ENCODE measurements at places on chromosomes 12 and 14. TPM values are rescaled to one million over a fixed set of nuclear protein-coding genes. Genes with fewer than 3 reads are reported as not detected.

DNA sequence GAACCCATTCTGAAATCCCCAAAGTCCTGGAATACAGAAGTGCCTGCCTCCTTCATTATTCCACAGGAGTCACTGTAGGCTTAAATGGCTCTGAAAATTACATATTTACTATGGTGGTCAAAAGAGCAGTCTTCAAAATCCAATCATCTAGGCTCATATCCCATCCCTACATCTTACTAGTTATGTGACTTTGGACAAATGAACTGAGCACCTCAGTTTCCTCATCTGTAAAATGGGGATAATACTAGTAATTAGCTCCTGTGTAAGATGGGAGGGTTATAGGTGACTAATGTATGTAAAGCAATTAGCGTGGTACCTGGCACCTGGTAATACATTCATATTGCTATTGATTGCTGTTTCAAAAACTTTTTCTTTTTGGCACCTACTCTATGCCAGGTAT, 243.6 kb downstream of the CHST11 start:
- H3K27ac ChIP-seq: no peak overlapping the region
- no peak for DNase-seq
- no peaks in the 10 kb centered on the region for H3K27me3 ChIP-seq
- no peak overlapping the region for H3K4me3 ChIP-seq
- H3K36me3 ChIP-seq: no peaks in the 10 kb centered on the region
- peaks cover 10% of the 10 kb centered on the region for H3K4me1 ChIP-seq

GRCh38 chr12:131513606-131514005, 197.3 kb upstream of the SFSWAP start:
- H3K27ac ChIP-seq: no peak overlapping the region
- no peak overlapping the region for H3K4me3 ChIP-seq
- H3K4me1 ChIP-seq: no peaks in the 10 kb centered on the region
- no peak for DNase-seq
- no peaks in the 10 kb centered on the region for H3K36me3 ChIP-seq

DNA sequence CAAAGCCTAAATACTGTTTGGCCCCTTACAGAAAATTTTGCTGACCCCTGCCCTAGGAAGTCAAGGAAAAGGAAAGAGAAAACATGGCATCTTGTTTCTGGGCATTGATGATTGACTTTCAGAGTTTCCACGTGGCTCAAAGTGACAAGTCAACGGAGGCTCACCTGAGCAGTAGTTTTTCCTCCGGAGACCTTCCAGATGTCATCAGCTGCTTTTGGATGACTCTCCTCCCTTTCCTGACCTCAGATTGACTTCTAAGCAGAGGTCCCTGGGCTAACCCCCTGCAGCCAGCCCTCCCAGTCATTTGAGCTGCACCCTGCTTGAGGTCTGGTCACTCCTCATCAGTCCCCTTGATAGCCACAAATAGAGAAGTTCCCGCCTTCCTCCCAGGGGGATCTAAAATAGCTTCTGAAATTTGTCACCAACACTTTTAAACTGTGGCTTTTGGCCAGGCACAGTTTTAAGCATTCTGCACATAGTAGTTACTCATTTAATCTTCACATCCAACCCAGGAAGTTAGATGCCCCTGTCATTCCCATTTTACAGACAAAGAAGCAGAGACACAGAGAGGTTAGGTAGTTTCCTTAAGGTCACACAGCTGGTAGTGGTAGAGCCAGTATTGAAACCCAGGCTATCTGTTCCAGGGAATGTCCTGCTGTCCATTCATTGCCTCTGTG, 143.4 kb downstream of the CHST11 start:
- H3K4me3 ChIP-seq: no peak overlapping the region
- no peak for DNase-seq
- peaks cover 36% of the 10 kb centered on the region for H3K4me1 ChIP-seq
- no peak overlapping the region for H3K27ac ChIP-seq
- H3K36me3 ChIP-seq: no peaks in the 10 kb centered on the region
- no peaks in the 10 kb centered on the region for H3K27me3 ChIP-seq

DNA sequence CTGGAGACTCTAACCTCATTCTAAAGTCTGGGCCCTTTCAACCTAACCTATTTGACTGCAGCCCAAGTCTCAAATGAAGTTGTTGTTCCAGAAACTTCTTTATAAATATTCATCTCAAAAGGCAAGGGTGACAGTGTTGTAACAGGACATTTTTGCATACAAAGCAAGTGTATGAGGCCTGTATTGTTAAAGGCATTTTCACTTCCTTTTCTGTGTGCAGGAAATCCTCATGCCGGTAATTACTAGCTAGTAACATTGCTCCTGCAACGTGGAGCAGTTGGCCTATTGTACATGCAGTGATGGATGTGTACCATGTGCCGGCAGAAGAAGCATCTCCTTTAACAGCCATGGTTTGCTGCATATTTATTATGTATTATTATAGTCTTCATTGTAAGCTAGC, 156.5 kb upstream of the RMST start:
- H3K4me3 ChIP-seq: no peak overlapping the region
- no peaks in the 10 kb centered on the region for H3K36me3 ChIP-seq
- H3K27me3 ChIP-seq: no peaks in the 10 kb centered on the region
- no peak overlapping the region for H3K27ac ChIP-seq
- H3K4me1 ChIP-seq: no peaks in the 10 kb centered on the region

GRCh38 chr12:79001404-79001803, 136.8 kb downstream of the SYT1 start:
- no peak overlapping the region for H3K27ac ChIP-seq
- no peak overlapping the region for H3K4me3 ChIP-seq
- no peak for DNase-seq
- no peaks in the 10 kb centered on the region for H3K27me3 ChIP-seq

DNA sequence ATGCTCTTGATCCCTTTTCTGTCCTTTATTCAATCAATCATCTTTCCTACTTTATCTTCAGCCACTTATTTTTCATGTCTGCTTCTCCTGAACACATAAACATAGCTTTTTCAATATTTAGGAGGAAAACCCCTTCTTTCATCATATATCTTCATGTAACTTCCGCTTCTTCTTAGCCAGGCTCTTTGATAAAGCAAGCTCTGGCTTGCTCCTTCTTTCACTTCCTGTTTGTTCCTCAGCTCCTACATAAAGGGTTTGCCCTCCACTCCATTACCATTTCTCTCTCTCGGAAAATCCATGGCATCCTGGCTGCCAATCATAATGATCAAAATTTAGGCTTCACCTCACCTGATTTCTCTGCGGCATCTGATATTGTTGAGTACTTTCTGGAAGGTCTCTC, 33.7 kb upstream of the HELB start:
- no peak overlapping the region for H3K27ac ChIP-seq
- H3K36me3 ChIP-seq: no peaks in the 10 kb centered on the region
- no peak for DNase-seq
- H3K4me1 ChIP-seq: no peaks in the 10 kb centered on the region
- H3K4me3 ChIP-seq: no peak overlapping the region
- H3K27me3 ChIP-seq: no peaks in the 10 kb centered on the region

- no peak for DNase-seq
- no peak overlapping the region for H3K4me3 ChIP-seq
- no peaks in the 10 kb centered on the region for H3K27me3 ChIP-seq
Observed at GRCh38 chr12:132662901-132663755, 24.0 kb downstream of the POLE start.

GRCh38 chr12:72276181-72276805, 4.1 kb downstream of the TRHDE start:
- H3K27ac ChIP-seq: no peak overlapping the region
- peaks cover 42% of the 10 kb centered on the region for H3K27me3 ChIP-seq
- H3K4me3 ChIP-seq: no peak overlapping the region

The CLEC4D gene
- not detected for total RNA-seq

The TAS2R46 gene
- not detected for total RNA-seq

The CSRP2 gene
- 36.7 TPM for total RNA-seq

Data from heart left ventricle (tissue), 16 donors.